Fibroblast of lung (primary cell): ENCODE measurements at places on chromosomes 4 and X. TPM values are rescaled to one million over a fixed set of nuclear protein-coding genes. Genes with fewer than 3 reads are reported as not detected.

The TCEAL5 gene
- not detected in 2 replicates for total RNA-seq

The IL21 gene
- total RNA-seq, result not detected in 2 replicates

The PRDX4 gene
- total RNA-seq, result 189 and 209 TPM in 2 replicates

DNA sequence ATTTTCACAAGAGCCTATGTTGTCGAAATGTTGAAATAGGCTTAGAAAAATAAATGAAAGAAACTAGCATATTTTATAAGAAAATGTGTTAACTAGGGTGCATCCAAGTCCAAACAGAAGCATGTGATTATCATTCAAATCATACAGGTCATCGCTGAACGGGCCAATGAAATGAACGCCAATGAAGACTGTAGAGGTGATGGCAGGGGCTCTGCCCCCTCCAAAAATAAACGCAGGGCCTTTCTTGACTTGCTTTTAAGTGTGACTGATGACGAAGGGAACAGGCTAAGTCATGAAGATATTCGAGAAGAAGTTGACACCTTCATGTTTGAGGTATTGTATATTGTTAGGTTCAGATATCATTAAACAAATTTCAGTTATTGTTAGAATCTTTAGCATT lies 9.6 kb downstream of the CYP4V2 start:
- DNase-seq, result no peak

DNA sequence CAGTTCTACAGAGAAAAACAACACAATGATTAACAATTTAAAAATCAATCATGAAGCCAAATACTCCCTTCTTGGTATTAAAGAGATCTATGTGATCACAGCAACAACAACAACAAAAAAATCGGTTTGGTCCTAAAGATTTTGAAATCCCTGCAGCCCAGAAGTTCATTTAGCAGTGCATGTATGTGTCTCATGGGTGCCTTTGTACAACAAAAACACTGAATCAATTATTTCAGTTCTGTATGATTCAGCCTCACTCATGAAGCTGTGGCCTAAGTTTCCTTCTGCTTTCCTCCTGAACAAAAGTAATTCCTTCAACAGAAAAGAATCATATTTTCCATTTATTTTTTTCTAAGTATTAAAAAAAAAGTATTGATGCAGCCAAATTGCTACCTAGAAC lies 393.4 kb upstream of the NDST3 start:
- no peak for DNase-seq

DNA sequence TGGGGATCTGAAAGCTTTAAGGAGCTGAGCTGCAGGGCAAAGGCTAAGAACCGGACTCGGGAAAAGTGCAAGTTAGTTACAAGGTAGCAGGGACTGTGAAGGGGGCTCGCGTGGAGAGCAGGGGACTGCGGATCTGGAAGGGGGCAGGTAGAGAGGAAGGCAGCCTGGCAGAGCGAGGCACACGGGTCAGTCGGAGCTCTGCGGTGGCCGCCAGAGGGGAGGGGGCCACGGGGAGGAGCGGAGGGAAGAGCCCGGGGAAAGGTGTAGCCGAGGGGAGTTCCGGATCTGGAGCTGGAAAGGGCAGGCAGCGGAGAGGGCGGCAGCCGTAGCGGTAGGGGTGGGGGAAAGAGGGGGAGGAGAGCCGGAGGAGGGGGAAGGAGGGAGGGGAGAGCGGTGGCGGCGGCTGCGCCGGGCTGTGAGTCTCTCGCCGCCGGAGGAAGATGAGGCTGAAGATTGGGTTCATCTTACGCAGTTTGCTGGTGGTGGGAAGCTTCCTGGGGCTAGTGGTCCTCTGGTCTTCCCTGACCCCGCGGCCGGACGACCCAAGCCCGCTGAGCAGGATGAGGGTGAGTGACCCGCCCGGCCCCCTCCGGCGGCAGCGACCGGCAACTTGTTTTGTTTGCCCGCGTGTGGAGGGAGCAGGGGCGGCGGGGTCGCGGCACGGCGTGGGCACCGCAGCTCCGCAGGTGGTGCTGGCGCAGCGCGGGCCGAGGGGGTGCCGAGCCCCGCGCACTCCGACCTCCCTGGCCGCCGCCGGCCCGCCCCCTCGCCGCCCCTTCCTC lies at the start of gene GALNT7:
Gene GALNT7, plus strand, starts transcription at position 416 of the 782 bp plus-strand sequence. Its CDS starts 25 bp downstream, at position 441.
- DNase-seq, result peak; percentile 71

DNA sequence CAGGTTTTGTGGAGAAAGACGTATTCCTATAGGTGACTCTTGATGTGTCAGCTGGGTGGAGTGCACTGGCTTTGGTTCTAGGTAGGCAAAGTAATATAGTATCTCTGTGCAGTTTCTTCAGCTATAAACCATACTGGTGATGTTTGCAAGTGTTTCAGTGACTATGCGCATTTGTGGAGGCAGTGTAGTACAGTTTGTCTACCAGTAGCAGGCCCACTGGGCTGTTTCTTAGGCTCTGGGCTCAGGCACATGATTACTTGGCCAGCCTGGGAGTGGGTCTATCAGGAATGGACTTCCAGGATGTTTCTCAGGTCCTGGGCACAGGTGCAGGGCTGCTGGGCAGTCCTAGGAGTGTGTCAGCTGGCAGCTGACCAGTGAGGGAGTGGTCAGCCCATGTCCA lies 51.9 kb upstream of the INTU start:
- no peak for DNase-seq

- DNase-seq, result peak; percentile 6
These were observed 541 bp downstream of the AIMP1 start for GRCh38 chr4:106316773-106317409.

DNA sequence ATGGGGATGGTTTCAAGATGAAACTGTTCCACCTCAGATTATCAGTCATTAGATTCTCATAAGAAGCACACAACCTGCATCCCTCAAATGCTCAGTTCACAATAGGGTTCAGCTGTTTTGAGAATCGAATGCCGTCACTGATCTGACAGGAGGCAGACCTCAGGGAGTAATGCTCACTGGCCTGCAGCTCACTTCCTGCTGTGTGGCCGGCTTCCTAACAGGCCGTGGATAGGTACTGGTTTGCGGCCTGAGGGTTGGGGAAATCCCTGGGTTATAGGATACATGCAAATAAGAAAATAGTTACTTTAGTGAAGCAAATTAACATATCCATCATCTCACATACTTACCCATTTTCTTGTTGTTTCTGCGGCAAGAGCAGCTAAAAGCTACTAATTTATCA lies 160.4 kb downstream of the MAD2L1 start:
- no peak for DNase-seq

DNA sequence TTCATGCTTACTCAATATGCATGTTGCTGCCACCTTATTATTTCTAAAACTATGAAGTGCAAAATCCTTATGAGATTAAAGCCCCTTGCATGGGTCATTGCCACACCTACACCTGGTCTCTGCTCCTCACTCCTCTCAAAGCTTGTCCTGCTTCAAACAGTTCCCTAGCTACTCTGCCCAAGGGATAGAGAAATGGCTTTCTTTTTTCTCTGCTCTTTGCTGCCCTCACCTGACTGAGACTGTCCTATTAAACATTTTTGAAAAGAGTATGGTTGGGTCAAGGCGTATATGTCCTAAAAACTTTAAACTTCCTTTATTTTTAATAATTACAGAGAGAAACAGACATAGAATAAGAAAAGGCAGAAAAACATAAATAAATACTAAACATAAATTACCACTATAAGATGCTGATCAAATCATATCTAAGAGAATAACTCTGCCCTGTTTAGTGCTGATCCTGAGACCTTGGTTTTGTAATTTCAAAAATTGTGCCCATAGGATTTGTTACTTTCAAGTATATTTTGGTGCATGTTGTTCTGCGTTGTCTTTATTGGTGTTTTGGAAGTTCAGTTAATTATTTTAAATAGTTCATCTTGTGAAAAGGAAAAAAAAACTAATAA lies 704.9 kb upstream of the PABPC4L start:
- peak; percentile 13 for DNase-seq

DNA sequence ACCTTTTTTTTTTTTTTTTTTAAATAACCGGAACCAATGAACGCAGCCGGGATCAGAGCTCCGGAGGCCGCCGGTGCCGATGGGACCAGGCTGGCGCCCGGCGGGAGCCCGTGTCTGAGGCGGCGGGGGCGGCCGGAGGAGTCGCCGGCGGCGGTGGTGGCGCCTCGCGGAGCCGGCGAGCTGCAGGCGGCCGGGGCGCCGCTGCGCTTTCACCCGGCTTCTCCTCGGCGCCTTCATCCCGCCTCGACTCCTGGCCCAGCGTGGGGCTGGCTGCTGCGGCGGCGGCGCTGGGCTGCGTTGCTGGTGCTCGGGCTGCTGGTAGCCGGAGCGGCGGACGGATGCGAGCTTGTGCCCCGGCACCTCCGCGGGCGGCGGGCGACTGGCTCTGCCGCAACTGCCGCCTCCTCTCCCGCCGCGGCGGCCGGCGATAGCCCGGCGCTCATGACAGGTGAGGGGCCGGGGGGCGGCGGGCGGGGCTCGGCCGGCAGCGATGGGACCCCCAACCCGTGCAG lies 337 bp downstream of the STIM2 start:
- peak; percentile 55 for DNase-seq

DNA sequence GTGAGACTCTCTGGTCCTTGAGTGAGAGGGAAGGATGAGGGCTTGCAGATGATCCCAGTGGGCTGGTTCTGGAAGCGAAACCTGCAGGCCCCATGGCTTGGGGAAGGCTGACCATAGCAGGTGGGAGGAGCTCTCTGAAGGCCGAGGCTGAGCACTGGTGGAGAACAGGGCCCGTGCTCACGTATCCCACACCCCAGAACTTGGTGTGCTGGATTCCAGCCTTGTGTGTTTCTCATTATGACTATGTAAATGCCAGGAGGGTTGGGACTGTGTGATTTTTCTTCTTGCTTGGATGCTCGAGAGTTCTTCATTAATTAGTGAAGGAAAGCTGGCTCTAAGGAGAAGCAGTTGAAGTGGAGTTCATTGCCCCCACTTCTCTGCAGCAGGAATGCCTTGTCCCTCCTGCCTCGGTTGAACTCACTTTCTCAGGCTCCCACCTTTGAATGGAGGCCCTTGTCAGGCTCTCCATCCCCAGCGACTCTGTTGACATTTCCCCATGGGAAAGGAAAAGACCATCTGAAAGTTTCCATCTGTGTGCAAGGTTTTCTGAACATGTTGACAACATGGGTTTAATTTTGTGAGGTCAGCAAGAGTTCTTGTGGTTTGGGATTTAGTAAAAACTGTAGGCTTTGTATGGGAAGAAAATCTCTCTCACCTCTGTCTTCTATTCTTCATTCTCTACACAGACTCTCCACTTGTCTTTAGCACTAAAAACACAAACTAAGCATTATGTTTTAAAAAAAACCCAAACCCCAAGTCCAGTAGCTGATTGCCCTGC lies 57.7 kb downstream of the TBL1X start:
- DNase-seq, result peak; percentile 51

DNA sequence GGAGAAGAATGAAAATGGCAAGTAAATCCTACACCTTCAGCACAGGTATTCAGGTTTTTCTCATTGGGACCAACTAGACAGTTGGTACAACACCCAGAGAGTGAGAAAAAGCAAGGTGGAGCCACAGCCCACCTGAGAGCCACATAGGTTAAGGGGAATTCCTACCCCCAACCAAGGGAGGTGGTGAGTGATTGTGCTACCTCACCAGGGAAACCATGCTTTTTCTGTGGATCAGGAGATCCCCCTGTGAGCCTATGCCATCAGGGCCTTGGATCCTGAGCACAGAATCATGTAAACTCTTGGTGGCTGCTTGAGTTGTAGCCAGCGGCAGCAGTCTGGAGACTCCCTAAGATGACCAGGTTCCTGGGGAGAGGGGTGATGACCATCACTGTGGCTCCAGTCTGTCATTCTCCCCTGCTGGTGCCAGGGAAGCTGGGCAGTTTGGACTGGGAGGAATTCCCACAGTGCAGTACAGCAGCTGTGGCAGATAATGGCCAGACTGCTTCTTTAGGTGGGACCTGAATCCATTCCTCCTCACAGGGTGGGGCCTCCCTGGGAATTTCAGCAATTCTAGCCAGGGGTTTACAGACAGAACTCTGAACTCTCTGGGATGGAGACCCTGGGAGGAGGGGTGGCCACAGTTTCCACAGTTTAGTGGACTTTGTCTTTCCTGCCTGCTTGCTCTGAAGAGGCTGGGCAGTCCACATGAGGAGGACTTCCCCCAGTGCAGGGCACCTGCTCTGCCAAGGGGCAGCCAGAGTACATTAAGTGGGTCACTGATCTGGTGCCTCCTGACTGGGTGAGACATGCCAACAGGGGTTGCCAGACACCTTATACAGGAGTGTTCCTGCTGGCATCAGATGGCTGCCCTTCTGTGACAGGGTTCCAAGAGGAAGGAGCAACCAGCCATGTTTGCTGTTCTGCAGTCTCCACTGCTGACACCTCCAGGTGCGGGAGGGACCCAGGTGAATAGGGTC lies 43.2 kb downstream of the PARM1 start:
- DNase-seq, result no peak
